ENCODE measurements at places on chromosomes 2 and 18. TPM values are rescaled to one million over a fixed set of nuclear protein-coding genes. Genes with fewer than 3 reads are reported as not detected.

Gene CXCR4
- polyA plus RNA-seq = 3.8 TPM

Gene FIGN
- polyA plus RNA-seq = 0.21 TPM

Gene RRM2
- polyA plus RNA-seq = 43.2 TPM

Gene ICOS
- 0.12 TPM for polyA plus RNA-seq

Gene SMPD4
- polyA plus RNA-seq = 32.2 TPM

Gene IL1F10
- polyA plus RNA-seq = 0.51 TPM

Gene LHCGR
- polyA plus RNA-seq = 0.59 TPM

Gene TBR1
- not detected for polyA plus RNA-seq

Gene IL1R1
- polyA plus RNA-seq = 12.7 TPM

Gene KATNAL2
- 1.2 TPM for polyA plus RNA-seq

Gene KCNK3
- polyA plus RNA-seq = 0.76 TPM

Gene DSG1
- polyA plus RNA-seq = 8.9 TPM

Gene NEMP2
- polyA plus RNA-seq = 0.61 TPM

Gene CD207
- polyA plus RNA-seq = 10.2 TPM

Gene TMEFF2
- polyA plus RNA-seq = 0.02 TPM

Gene DPP10
- polyA plus RNA-seq = 0.13 TPM

Gene TRABD2A
- polyA plus RNA-seq = 0.08 TPM

Gene TNFRSF11A
- 1.2 TPM for polyA plus RNA-seq

Gene PHLPP1
- 4.5 TPM for polyA plus RNA-seq

Gene AQP12A
- not detected for polyA plus RNA-seq

Gene FOXI3
- not detected for polyA plus RNA-seq

Gene RAB6C
- 0.02 TPM for polyA plus RNA-seq

Gene PDCL3
- 35.4 TPM for polyA plus RNA-seq

Gene BCL2
- 1.3 TPM for polyA plus RNA-seq

Gene TGFBRAP1
- 2.3 TPM for polyA plus RNA-seq

Gene ARHGAP15
- polyA plus RNA-seq = 0.69 TPM

Gene PLCL1
- polyA plus RNA-seq = 0.20 TPM

Gene IL36G
- polyA plus RNA-seq = 6.2 TPM

Gene CRYBA2
- 0.49 TPM for polyA plus RNA-seq

Gene KLHL14
- 0.16 TPM for polyA plus RNA-seq

Gene EVX2
- not detected for polyA plus RNA-seq

Gene DSEL
- 0.38 TPM for polyA plus RNA-seq

Gene AFTPH
- polyA plus RNA-seq = 29.2 TPM

Gene RAD51AP2
- polyA plus RNA-seq = 0.28 TPM

Gene HOXD12
- polyA plus RNA-seq = not detected

Gene RAPGEF4
- 1.7 TPM for polyA plus RNA-seq

Gene TLX2
- not detected for polyA plus RNA-seq
